NCI-H1105 (cell line): ENCODE measurements at places on chromosomes 7 and 10.

- DNase-seq, result no peak
These were observed 59.7 kb downstream of the CAMK2B start for GRCh38 chr7:44265728-44266127.

DNA sequence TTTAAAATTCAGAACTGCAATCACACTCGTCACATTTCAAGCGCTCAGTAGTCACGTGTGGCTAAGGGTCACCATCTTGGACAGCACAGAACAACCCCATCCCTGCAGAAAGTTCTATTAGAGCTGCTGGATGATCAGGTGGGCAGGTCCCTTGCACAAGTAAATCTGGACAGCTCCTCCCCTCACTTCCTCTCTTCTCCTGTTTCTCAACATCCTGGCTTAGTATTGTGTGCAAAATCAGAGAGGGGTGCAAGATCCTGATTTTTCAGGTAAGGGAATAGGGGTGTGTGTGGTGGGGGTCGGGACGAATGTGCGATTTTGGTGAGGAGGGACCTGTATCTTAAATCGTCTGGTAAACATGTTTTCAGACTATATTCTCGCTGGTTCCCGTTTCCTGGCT, at the start of gene GIMAP4:
GIMAP4 (plus strand) TSS at position 222 of the 400 bp plus-strand sequence. CDS start 2,512 bp downstream, outside the sequence.
- DNase-seq, result no peak

DNA sequence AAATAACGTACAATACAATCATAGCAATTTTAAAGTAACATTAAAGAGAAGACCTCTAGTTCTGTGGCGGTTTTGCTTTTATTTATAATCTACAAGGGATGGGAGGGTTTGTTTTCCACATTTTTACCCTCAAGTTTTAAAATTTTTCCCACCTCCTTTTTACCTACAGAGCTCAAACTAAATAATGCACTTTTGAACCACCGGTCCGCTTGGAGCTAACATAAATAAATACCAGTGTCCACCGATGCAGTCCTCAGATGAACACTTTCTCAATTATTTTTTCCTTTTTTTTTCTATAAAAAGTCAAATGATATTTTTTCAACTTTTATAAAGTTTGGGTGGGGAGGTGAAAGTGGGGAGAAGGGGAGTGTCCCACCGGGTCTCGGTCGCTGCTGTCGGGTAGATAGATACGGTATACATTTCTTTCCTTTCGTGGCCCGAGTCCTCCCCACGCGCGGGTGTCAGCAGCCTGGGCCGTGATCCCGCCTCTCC, 3.3 kb downstream of the ZNF503 start:
- no peak for DNase-seq

DNA sequence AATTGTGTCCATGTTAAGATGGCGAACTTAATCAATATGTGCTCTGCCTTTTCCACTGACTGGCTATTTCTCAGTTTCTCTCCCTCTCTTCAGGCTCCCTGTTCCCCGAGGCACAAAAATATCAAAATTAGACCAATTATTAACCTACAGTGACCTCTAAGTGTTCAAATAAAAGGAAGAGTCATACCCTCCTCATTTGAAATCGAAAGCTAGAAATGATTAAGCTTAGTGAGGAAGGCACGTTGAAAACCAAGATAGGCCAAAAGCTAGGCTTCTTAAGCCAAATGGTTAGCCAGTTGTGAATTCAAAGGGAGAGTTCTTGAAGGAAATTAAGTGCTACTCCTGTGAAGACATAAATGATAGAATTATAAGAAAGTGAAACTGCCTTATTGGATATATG, 81.1 kb upstream of the MBL2 start:
- DNase-seq, result no peak

- DNase-seq, result no peak
These were observed 147.1 kb downstream of the BUB3 start for GRCh38 chr10:123301077-123301857.

DNA sequence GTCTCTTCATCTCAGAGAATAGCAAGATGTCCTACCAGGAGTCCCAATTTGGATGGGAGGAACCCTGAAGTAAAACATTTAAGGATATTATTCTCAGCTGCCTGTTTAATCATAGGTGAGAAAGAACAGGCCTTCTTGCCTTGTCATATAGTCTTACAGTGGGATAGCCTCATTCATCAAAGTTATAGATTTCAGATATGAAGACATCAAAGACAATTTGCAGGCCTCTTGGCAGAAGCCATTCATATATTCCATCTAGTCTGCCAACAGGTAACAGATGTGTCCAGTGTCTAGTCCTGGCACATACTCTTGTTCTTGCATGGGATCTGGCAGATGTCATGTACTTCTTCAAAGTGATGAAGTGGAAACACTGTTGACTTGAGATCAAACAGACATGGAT, 601.3 kb upstream of the GHITM start:
- no peak for DNase-seq

DNA sequence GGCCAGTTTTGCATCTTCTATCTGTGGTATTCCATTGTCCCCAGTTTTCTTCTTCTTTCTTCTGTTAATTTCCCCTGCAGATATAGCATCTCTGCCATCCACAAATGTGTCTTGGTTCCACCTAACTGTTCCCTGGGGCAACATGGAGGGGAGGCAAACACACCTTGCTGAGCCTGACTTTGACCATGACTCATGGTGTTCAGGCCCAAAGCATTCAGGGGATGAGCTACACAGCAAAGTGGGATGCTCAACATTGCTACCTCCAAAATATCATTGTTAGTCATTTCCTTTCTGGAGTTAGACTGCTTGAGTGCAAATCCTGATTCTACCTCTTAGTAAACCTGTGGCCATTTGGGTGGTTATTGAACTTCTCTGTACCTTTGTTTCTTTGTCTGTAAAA, 542.7 kb downstream of the LRMDA start:
- no peak for DNase-seq

GRCh38 chr7:116316838-116317628, 106.7 kb downstream of the TES start:
- DNase-seq, result no peak

GRCh38 chr10:52455098-52455497, 141.0 kb downstream of the DKK1 start:
- DNase-seq, result no peak

DNA sequence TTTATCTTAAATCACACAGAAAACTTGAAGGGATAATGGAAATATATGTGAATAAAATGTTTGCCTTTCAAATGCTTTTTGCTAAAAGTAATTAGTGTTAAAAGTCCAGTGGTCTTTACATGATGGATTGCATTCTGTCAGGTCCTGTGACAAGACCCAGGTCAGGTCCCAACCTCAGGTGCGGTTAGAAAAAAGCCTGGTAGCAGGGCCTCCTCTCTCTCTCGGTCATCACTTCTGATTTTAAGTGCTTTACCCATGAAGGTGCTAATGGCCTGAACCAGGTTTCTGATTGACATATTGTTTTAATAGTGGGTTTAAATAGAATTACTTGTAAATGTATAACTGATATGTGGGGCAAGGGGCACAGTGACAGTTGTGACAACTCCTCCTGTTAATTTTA, 736.3 kb downstream of the POM121L12 start:
- no peak for DNase-seq

- DNase-seq, result no peak
These were observed 72.1 kb downstream of the USP6NL start for GRCh38 chr10:11539191-11539868.

DNA sequence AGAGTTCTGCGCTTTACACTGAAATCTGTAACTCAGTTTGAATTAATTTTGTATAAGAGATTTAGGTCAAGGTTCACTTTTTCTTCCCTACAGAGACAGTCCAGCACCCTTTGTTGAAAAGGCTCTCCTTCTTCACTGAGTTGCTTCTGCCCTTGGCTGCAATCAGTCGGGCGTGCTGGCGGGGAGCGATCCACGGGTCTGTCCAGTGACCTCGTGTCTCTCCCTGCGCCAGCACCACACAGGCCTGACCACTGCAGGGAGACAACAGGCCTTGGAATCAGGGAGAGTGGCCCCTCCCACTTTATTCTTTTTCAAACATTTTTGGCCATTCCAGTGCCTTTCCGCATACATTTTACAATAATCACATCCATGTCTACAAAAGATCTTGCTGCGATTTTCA, 66.9 kb downstream of the AMZ1 start:
- no peak for DNase-seq

DNA sequence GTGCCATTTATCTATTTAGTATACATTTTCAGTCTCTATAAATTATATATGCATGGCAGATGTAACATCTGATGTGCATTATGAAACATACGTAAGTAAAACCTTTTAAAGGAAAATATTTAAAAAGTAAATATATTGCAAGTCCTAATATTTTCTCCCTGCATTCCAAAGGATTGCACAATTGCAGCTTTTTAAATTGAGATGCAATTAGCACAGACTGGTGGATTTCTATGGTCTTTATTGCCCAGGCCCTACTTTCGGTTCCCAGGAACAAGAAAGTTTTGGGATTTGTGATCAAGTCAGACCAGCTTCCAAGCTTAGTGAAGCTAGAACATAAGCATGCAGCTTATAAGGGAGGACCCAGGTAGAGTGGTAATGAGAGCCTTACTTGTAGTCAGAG, 337.8 kb downstream of the NRG3 start:
- no peak for DNase-seq

GRCh38 chr7:151390598-151391357, 19.1 kb downstream of the WDR86 start:
- no peak for DNase-seq

GRCh38 chr7:77727527-77727926, 31.3 kb downstream of the RSBN1L start:
- DNase-seq, result peak; percentile 3

GRCh38 chr10:118203461-118203860, 138.7 kb downstream of the FAM204A start:
- no peak for DNase-seq

DNA sequence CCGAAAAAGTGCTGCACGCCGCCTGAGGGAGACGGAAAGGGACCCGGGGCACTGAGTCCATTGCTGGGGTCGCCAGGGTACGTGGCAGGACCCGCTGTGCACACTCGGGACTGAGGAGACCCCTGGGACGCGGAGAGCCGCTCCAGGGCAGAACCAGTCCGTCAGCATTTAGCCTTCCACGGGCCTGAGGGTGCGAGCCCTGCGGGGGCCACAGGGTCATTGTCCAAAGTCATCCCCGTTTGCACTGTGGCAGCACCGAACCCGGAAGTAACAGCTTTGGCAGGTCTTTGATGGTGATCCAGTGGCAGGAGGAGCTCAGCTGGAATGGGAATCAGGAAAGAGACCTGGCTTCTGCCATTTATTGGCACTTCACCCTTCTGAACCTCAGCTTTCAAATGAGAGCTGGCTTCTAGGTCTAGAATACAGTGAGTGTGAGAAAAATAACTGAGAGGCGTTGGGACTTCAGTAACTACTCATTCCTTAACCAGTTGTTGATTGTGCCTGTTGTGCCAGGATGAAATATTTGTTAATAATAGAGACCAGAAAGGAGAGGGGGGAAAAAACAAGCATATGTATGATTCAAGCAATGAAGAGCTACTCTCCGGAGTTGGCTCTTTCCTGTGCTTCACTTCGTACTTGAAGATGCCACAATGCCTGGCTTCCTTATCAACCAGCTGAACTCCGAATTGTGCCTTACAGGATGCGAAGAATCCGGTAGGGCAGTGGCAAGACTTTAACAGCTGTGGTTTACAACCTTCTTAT, 811 bp upstream of the ARHGAP12 start:
- no peak for DNase-seq

- no peak for DNase-seq
These were observed 35.3 kb upstream of the AGK start for GRCh38 chr7:141515941-141516340.

GRCh38 chr10:110404413-110404812, 93.3 kb upstream of the DUSP5 start:
- DNase-seq, result no peak

- peak; percentile 96 for DNase-seq
These were observed 107.7 kb downstream of the CACNA2D1 start for GRCh38 chr7:82335927-82336326.

DNA sequence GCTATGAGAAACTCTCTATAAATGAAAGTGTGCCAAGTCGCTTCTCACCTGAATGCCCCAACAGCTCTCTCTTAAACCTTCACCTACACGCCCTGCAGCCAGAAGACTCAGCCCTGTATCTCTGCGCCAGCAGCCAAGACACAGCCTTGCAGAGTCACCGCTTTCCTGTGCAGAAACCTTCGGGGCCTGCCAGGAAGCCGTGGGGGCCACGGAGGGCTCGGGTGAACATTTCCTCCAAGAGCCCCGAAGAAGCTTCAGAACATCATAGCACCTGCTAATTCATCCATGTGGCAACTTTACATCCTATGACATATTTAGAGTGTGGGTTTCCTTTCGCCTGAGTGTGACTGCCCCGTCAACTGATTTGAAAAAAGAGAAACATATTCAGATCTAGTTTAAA, 55.7 kb upstream of the PRSS58 start:
- DNase-seq, result no peak

DNA sequence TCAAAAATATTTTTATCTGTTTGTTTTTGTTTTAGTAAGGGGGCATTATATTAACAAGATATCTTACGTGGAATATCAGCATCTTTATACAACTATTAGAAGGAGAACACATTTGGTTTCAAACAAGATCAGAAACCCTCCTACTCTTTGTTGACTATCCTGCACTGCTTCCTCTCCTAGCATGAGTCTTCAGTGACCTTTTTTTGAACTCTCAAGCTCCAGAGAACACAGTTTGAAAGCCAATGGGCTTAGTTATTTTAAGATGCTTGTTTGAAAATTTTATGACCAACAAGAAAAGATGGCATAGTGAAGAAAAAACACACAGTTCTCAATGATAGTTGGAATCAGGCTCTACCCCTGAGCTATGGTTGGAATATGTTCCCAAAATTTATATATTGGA, 37.2 kb upstream of the RTKN2 start:
- DNase-seq, result no peak

DNA sequence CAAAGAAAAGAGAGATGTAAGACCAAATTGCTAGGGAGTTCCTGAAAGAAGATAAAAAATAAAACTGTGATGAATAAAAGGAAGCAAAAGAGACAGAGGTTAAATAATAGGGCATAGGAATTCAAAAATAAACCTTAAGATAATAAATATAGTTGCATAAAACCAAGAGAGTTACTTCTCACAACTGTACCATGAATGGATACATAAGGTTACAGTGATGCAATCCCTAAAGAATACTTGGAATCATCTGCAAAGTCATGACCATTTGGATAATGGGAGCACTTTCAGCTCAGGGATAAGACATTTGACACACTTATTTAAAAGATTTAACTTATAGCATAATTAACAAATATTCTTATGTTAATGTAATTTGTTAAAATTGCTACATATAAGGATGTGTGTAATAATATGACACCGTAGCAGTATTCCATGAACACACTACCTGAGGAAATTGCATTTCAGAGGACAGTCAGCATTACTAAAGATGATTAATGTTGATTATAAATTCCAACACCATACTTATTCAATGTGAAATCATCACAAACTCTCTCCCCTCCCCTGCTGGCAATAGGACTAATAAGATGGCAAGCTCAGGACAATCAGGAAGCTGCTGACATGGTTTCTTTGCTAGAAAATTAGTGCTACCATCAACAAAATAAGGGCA, 202.1 kb upstream of the AKR1E2 start:
- DNase-seq, result no peak

GRCh38 chr10:28367929-28368484, 65.1 kb upstream of the MPP7 start:
- DNase-seq, result no peak
